NAMALWA (cell line): ENCODE measurements at places on chromosomes 6 and 20.
A peak's percentile ranks its signal among the peaks of the same experiment; 100 is the strongest.

- no peak for DNase-seq
Measured at GRCh38 chr6:111842891-111843290, 30.4 kb downstream of the FYN start.

DNA sequence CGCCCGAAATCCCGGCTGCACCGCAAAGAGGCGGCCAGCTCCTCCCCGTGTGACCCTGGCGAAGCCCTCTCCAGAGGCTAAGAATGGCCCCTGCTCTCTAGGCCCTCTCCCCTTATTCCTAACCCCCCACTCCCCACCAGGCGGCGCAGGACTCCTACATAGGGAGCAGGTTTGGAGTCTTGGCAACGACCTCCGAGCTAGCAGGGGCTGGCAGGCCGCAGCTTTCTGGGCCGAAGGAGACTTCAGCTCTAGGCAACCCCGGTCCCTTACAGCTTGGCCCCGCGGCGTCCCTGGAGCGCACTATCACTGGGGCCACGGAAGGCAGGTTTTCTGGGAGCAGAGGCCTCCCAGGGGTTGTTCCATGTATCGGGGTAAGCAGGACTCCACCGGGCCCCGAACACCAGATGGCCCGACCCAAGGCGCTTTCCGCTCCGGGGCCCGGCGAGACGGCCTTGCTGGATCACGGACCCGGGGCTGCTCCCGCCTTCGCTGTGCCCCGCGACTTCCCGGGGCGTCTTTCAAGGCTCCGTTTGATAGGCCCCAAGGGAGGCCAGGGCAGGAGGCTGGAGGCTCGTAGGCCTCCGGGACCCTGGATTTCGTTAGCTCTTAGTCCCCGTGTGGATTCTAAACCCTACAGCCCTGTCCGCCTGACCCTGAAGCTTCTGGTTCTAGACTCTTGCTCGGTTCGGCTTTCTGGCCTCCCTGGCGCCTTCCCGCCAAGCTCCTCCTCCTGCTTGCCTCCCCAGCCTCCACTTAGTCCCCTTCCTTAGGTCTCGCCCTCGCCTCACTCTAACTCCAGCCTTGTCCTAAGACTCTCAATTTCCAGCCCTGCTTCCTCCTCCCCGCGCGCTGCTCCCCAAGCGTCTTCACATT, 1.9 kb downstream of the SLC32A1 start:
- DNase-seq = peak; percentile 66

- no peak for DNase-seq
Measured at GRCh38 chr6:31686483-31686882, 5.6 kb upstream of the LY6G5C start.

GRCh38 chr6:116963972-116964371, 86.9 kb downstream of the RFX6 start:
- DNase-seq = no peak

DNA sequence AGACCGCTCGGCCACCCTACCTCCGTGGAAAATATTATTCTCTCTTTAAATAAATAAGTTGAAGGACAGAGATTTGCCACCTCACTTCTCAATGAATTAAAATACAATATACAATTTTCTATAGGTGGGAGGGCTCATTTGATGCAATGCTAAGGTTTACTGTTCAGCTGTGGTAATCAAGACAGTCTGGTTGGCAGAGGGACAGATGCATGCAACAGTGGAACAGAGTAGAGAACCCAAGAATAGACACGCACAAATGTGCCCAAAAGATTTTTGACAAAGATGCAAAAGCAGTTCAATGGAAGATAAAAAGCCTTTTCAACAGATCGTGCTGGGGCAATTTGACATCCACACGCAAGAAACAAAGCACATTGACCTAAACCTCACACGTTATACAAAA, 145.2 kb downstream of the CEBPB start:
- DNase-seq = no peak

- DNase-seq = peak; percentile 73
Measured at GRCh38 chr20:19661717-19662636, 96.1 kb upstream of the RIN2 start.

- DNase-seq = peak; percentile 4
Measured at GRCh38 chr6:20952699-20953474, 418.6 kb downstream of the CDKAL1 start.

DNA sequence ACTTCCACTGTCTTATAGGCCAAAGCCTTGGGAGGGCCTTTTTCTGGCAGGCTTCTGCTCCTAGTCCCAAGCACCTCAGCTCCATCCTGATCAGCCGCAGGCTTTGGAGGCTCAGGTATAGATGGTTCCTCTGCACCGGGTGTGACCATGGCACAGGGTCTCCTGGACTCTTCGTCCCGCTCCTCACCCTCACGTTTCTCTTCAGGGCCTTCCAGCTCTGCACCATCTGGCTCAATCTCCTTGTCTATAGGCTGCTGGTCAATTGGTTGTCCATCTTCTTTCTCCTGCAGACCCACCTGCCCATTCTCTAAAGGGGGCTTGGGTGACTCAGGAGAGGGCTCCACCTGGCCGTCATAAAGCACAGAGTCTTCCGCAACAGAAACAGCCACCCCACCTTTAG, 37.0 kb downstream of the BFSP1 start:
- DNase-seq = no peak

GRCh38 chr6:2853769-2854395, 12.2 kb upstream of the SERPINB1 start:
- DNase-seq = peak; percentile 72

GRCh38 chr6:52510213-52510562, 66.7 kb downstream of the TRAM2 start:
- DNase-seq = no peak

- no peak for DNase-seq
Measured at GRCh38 chr6:23357185-23357766, 768.7 kb upstream of the NRSN1 start.

GRCh38 chr6:129364767-129365166, 345.2 kb downstream of the ARHGAP18 start:
- no peak for DNase-seq

- no peak for DNase-seq
Measured at GRCh38 chr6:103326760-103327757, 1532.7 kb downstream of the HACE1 start.

- no peak for DNase-seq
Measured at GRCh38 chr20:25659999-25660398, 36.2 kb upstream of the NANP start.

DNA sequence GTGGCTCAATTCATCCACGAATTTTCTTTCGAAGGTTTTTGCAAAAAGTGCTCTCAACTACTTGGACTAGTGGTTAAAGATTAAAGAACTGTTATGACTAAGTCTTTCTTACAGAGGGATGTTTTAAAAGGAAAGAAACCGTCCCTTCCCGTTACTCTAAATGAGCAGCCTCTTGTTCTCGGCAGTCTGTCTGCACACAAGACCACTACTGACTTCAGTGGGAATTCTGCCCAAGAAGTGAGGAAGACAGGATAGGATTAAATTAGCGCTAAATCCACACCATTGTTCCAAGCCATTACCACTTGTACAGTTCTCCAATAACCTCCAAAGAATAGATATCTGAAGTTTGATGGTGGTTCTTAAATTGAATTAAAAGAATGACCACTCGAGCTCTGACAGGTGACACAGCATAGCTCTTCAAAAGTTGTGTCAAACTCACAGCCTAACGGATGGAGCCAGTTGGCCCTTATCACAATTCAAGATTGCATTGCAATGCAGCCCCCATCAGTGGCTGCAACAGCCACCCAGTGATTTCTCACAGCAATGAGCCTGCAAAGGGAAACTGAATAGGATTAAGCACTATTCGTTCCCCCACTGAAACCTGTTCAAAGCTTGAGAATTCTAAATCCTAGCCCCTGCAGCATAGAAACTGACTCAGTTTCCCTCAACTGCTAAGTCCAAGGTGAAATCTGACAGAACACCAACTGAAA, 1.8 kb downstream of the EPB41L2 start:
- peak; percentile 58 for DNase-seq

GRCh38 chr20:8223091-8223870, 91.2 kb downstream of the PLCB1 start:
- DNase-seq = no peak

DNA sequence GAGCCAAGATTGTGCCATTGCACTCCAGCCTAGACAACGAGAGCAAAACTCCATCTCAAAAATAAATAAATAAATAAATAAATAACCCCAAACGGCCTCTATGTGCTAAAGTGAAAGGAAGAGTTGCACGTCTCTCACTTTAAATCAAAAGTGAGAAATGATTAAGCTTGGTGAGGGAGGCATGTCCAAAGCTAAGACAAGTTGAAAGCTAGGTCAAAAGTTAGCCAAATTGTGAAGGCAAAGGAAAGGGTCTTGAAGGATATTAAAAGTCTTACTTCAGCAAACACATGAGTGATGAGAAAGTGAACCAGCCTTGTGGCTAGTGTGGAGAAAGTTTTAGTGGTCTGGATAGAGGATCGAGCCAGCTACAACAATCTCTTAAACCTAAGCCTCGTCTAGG, 14.3 kb downstream of the ZBP1 start:
- DNase-seq = no peak

DNA sequence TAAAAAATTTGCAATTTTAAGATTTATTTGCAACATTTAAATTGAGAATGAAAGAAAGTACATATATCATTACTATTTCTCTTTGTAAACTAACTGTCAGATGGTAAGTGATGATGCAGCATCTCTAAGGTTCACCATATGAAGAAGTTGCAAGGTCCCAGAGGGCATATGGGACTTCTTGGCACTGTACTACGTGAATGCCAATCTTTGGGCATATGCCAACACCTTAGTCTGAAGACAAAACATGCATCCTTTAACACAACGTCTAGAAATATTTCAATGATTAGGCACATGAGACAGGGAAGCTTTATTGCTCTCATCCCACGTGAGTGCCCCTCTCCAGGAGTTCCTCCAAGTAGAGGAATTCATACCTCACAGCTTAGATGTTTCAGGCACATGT, 66.8 kb downstream of the CDK19 start:
- no peak for DNase-seq

GRCh38 chr6:128495536-128496333, 24.7 kb downstream of the PTPRK start:
- DNase-seq = no peak

- DNase-seq = no peak
Measured at GRCh38 chr6:4125933-4126864, 9.2 kb downstream of the ECI2 start.
